CD4-positive, alpha-beta T cell (primary cell): ENCODE measurements at places on chromosomes 5 and 9.

- H3K27ac ChIP-seq: no peak overlapping the region
- H3K36me3 ChIP-seq: no peaks in the 10 kb centered on the region
- H3K4me3 ChIP-seq: no peak overlapping the region
- peaks cover 4% of the 10 kb centered on the region for H3K27me3 ChIP-seq
These were observed 29.7 kb upstream of the SMIM32 start for GRCh38 chr5:136222580-136223235.

- H3K4me3 ChIP-seq: no peak overlapping the region
- H3K27ac ChIP-seq: peak overlapping the region; percentile 75
- H3K36me3 ChIP-seq: peaks cover 31% of the 10 kb centered on the region
- no peaks in the 10 kb centered on the region for H3K27me3 ChIP-seq
These were observed 3.2 kb downstream of the TNFAIP8 start for GRCh38 chr5:119358901-119359603.

DNA sequence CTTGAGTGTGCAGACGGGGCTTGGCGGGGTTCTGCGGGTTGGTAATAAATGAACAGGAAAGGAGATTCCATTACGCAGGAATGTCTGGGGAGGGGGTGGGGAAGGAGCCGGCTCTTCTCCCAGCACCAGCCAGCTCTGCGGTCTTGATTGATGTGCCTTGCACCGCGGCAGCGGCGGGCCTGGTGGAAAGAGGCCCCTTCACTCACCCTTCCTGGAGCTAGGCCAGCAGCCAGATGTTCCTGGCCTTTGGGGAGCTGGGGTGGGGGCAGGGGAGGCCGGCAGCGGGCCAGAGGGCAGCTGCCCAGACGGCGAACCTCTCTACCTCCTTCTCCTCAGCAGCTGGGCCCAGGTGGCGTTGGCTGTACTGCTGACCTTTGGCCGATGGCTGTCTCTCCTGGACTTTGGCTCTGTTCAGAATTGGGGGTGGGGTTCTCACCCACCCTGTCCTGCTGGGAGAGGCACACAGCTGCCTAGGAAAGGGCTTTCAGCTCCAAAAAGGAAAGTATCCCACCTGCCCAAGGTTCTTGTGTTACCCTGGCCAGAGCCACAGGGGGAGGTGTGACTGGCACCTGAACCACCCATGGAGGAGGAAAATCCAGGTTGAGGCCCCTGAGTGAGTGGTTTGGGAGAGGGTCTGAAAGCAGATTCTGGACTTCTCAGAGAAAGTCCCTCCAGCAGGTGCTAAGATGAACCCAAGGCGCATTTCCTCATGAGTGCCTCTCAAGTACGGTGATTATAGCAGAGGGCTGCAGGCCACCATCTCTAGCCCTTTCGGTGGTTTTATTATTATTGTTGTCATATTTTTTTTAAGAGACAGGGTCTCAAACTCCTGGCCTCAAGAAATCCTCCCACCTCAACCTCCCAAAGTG lies 58.0 kb upstream of the SYNPO start:
- no peak for DNase-seq
- H3K4me3 ChIP-seq: no peak overlapping the region
- no peaks in the 10 kb centered on the region for H3K36me3 ChIP-seq

DNA sequence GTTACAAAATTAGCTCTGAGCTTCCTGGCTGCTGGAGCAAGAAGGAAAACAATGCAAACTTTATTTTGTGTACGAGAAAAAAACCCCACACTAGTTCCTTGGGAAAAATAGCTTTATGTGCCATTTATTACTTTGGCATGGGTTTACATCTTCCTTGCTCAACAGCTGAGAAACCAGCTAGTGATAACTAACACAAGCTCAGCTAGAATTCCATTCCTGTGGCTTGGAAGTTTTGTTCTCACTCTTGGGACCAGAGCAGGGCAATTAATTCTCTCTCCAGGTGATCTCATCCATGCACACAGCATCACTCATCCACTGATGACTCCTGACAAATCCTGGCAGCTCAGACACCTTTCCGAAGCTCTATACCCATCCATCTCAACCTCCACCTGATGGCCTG lies 104.1 kb downstream of the CRB2 start:
- H3K27me3 ChIP-seq: no peaks in the 10 kb centered on the region
- no peaks in the 10 kb centered on the region for H3K36me3 ChIP-seq
- H3K4me1 ChIP-seq: no peaks in the 10 kb centered on the region
- no peak for DNase-seq

DNA sequence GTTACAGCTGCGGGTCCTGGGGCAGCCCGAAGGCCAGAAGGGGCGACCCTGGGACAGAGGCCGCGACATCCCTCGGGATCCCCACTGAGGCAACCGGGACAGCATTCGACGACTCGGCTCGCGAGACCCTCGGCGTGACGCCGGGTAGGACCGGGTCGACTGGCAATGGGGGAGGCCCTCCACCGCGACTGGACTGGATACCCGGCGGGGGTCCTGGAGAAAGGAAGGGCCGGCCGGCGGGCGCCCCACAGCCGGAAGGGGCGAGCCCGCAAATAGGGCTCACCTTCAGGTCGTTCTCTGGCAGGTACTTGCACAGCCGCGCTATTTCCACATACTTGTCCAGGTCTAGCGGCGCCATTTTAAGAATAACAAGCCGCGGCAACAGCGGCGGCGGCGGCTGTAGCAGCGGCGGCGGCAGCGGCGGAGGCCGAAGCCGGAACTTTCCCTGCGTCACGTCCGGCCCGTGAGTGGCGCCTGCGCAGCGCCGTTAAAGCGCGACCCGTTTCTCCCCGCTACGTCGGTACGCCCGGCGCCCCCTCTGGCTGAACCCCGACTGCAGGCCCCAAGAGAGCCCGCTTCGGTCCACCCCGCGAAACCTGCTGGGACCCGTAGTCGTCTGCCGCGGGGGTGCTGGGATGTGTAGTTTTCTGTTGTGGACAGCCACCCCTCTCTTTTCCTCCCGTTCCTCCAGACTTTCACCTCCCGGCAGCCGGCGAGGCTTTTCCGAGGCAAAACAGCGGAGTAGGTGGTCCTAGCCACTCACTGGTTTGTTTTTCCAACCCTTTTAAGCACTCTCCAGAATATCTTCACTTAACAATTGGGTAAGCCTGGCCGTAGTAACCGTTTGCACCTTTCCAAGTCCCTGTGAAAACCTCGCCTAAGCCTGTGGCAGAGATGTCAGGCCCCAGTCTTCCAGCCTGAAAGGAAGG lies at the start of gene PPP6C:
Gene PPP6C, minus strand, starts transcription at position 443 of the 929 bp plus-strand sequence. Its CDS starts 85 bp downstream, at position 358.
- peaks cover 77% of the 10 kb centered on the region for H3K4me1 ChIP-seq
- H3K4me3 ChIP-seq: peak within 1 kb of the TSS; percentile 100
- no peaks in the 10 kb centered on the region for H3K27me3 ChIP-seq
- H3K36me3 ChIP-seq: no peaks in the 10 kb centered on the region
- peak; percentile 96 for DNase-seq

GRCh38 chr9:89364666-89365531 lies 46.6 kb downstream of the SECISBP2 start:
- no peak overlapping the region for H3K4me3 ChIP-seq
- H3K27me3 ChIP-seq: no peaks in the 10 kb centered on the region
- peaks cover 10% of the 10 kb centered on the region for H3K4me1 ChIP-seq
- no peak for DNase-seq
- peaks cover 38% of the 10 kb centered on the region for H3K36me3 ChIP-seq

GRCh38 chr5:44028226-44028625 lies 361.0 kb downstream of the FGF10 start:
- H3K4me3 ChIP-seq: no peak overlapping the region
- no peaks in the 10 kb centered on the region for H3K36me3 ChIP-seq
- DNase-seq: no peak
- no peaks in the 10 kb centered on the region for H3K4me1 ChIP-seq
- H3K27ac ChIP-seq: no peak overlapping the region

- H3K4me3 ChIP-seq: peak within 1 kb of the TSS; percentile 73
- no peaks in the 10 kb centered on the region for H3K27me3 ChIP-seq
- peak within 1 kb of the TSS; percentile 96 for H3K27ac ChIP-seq
These were observed at the start of gene RIOK2 for GRCh38 chr5:97183100-97183929. TSS of gene RIOK2 (minus strand) at chr5:97183247. CDS start at chr5:97183191, 56 bp downstream.

DNA sequence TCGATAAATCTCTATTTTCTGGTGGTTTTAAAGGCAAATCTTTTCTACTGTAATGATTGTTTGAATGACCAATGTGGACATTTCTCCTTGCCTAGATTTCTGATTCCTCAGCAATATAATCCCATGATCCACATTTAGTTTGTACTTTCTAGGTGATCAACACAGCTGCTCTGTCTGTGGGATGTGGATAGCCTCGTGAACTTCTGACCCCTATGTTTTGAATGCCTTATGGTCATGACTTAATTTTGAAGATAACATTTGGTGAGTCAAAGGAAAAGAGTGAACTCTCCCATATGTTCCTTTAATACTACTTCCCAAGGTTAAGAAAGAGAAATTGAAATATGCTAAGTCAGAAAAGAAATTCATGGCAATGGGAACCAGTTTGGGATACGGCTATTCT lies 147.5 kb downstream of the CAVIN4 start:
- DNase-seq: no peak
- H3K27me3 ChIP-seq: peaks cover 2% of the 10 kb centered on the region
- no peaks in the 10 kb centered on the region for H3K4me1 ChIP-seq
- H3K36me3 ChIP-seq: no peaks in the 10 kb centered on the region
- H3K27ac ChIP-seq: no peak overlapping the region

GRCh38 chr9:72313507-72313906 lies 51.5 kb downstream of the ZFAND5 start:
- DNase-seq: no peak
- no peak overlapping the region for H3K27ac ChIP-seq
- H3K4me1 ChIP-seq: no peaks in the 10 kb centered on the region
- no peaks in the 10 kb centered on the region for H3K27me3 ChIP-seq

GRCh38 chr5:4630031-4630430 lies 510.1 kb upstream of the ADAMTS16 start:
- H3K4me3 ChIP-seq: no peak overlapping the region
- H3K27ac ChIP-seq: no peak overlapping the region
- DNase-seq: no peak
- no peaks in the 10 kb centered on the region for H3K4me1 ChIP-seq

DNA sequence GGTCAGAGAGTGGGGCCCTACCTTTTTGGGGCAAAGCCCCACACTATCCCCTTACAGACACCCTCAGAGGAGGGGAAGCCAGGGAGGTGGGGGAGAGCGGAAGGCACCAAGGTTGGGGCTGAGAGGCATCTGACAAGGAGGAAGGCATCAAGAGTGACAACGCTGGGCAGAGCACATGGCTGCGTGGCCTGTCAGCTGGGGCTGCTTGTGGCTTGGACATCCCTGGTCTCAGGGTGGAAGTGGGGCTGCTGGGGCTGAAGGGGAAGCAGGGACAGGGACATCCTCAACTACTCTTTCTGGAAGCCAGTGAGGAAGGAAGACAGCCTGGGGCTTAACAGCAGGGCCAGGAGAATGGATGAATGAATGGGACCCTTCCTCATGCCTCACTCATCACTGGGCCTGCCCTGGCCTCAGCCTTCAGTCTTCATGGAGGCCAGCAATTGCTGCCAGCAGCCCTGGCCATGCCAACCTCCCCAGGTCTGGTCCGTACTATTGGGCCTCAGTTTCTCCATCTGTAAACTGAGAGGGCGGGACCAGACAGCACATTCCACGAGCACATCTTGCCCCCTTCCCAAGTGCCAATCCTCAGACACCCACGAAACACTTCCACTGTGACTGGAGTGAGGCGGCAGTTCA lies 993 bp upstream of the RALGDS start:
- peak overlapping the region; percentile 98 for H3K27ac ChIP-seq
- peaks cover 90% of the 10 kb centered on the region for H3K4me1 ChIP-seq
- H3K4me3 ChIP-seq: peak overlapping the region; percentile 41
- DNase-seq: no peak
- H3K27me3 ChIP-seq: no peaks in the 10 kb centered on the region

GRCh38 chr9:102796244-102796643 lies 198.9 kb upstream of the CYLC2 start:
- H3K4me3 ChIP-seq: no peak overlapping the region
- DNase-seq: no peak
- no peaks in the 10 kb centered on the region for H3K36me3 ChIP-seq
- H3K4me1 ChIP-seq: no peaks in the 10 kb centered on the region

DNA sequence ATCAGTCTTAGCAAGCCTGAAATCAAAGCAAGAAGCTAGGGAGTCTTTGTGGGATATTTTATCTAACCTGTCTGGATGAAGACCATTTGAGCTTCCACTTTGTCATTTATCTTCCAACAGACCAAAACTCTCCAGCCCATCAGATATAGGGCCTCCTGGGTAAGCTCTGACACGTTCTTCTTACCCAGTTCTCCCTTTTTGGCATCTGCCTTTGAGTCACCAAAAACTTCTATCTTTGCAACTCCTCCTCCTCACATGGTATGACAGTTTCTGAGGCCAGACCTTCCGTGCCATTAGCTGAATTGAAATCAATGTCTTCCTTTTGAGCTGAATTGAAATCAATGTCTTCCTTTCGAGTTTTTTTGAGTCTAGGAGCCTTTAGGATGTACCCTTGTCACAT lies 156.6 kb upstream of the SPRY4 start:
- no peaks in the 10 kb centered on the region for H3K36me3 ChIP-seq
- H3K4me1 ChIP-seq: no peaks in the 10 kb centered on the region
- no peak for DNase-seq
- H3K27ac ChIP-seq: no peak overlapping the region
- no peaks in the 10 kb centered on the region for H3K27me3 ChIP-seq

DNA sequence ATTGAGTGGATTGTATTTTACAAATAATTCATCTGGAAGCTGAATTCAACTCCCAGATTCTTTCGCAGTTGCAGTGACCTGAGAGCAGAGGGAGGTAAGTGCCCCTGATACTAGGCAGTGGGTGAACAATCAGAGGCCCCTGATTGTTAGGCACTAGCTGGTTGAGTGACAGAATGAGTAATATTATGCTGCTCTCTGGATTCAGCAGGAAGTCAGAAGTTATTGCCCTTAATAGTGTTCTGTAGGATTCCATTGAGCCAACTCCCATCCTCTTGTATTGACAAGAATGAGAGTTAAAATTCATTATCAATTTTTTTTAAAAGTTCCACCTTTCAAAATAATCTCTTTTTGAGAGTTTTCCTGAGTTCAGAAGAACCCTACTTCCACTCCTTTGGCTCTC lies 301.2 kb downstream of the DTWD2 start:
- H3K27me3 ChIP-seq: no peaks in the 10 kb centered on the region
- no peaks in the 10 kb centered on the region for H3K36me3 ChIP-seq
- DNase-seq: no peak
- no peak overlapping the region for H3K4me3 ChIP-seq
- no peak overlapping the region for H3K27ac ChIP-seq

DNA sequence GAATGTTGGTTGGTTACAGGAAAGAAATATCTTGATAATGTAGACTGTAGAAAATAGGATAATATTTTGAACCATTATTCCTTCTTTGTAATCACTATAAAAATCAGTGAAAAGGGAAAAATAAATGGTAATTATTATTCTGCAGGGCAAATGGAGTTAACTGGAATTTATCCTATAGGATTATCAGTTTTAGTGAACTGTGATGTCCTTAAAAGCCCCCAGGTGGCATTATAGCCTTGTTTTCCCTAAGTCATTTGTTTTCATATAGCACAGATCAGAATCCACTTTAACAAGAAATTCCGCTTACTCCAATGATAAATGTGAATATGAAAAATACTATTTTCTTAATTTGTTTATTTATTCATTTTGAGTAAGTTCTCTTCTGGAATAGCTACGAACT lies 26.2 kb upstream of the WDR41 start:
- no peak overlapping the region for H3K4me3 ChIP-seq
- no peaks in the 10 kb centered on the region for H3K4me1 ChIP-seq
- H3K27me3 ChIP-seq: peaks cover 7% of the 10 kb centered on the region
- H3K27ac ChIP-seq: no peak overlapping the region
- H3K36me3 ChIP-seq: no peaks in the 10 kb centered on the region
- DNase-seq: no peak
